ENCODE measurements at places on chromosomes 5 and 9.
A peak's percentile ranks its signal among the peaks of the same experiment; 100 is the strongest.

DNA sequence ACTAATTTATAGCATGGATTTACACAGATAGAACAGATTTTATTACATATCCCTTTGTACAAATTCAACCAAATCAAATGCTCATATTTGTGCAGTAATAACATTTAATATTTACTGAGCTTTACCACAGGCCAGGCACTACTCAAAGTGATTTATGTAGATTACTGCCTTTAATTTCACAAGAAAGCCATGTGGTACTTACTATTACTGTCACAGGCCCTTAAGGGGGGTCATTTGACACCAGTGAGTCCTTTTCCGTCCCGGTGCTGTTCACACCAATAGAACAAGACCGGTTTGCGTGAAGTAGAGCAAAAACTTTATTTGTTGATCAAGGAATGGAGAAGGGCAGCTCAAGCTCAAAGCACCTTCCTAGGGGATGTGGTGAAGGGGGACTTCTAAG, 308.5 kb upstream of the KCNN2 start:
- no peak for DNase-seq

- no peak for DNase-seq
Observed at GRCh38 chr9:122226142-122226757, 2.5 kb downstream of the LHX6 start.

DNA sequence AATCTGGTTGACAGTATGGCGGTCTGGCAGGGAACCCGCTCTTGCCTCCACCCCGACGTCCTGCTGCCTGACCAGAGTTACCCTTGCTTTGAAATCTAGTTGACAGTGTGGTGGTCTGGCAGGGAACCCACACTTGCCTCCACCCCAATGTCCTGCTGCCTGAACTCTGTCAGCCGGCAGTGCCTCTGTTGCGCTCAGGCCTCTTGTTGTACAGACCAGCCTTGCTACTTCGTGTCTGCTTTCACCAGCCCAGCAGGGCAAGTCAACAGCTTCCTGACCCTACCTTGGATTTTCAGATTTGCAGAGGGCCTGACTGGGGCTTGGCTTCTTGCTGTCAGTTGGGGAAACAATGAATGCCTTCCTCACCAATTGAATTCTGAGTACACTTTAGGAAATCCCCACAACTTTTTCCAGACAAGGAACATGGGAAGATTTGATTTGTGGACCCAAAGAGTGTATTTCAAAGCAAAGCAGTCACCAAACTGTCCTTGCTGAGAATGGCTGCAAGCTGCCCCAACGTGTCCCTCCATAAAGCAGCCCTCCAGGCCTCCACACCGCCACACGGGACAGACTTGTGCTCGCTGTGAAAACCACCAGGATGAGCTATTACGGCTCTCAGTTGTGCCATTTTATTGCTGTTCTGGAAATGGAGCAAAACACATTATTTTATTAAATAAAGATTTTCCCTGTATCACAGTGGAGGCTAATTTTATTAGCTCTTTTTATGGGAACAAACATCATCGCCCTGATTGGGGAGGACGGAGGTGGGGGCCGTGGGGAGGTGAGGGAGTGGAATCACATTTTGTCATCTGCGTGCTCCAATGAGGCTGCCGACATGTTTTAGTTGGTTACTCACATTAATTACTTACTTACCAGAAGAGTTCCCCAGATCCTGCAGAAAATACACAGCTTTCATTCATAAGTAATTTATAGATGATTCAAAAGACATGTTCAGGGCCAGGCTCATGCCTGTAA, 189.3 kb downstream of the AOPEP start:
- DNase-seq, result no peak

DNA sequence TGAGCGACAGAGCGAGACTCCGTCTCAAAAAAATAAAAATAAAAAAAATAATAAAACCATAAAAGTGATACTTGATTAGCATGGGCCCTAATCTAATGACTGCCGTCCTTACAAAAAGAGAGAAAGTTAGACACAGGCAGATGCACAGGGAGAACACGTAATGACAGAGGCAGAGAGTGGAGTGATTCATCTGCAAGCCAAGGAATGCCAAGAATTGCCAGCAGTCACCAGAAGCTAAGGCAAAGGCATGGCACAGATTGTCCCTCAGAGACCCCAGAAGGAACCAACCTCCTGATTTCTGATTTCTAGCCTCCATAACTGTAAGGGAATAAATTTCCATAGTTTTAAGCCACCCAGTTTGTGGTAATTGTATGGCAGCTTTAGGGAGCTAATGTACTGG, 79.6 kb upstream of the FREM1 start:
- no peak for DNase-seq

DNA sequence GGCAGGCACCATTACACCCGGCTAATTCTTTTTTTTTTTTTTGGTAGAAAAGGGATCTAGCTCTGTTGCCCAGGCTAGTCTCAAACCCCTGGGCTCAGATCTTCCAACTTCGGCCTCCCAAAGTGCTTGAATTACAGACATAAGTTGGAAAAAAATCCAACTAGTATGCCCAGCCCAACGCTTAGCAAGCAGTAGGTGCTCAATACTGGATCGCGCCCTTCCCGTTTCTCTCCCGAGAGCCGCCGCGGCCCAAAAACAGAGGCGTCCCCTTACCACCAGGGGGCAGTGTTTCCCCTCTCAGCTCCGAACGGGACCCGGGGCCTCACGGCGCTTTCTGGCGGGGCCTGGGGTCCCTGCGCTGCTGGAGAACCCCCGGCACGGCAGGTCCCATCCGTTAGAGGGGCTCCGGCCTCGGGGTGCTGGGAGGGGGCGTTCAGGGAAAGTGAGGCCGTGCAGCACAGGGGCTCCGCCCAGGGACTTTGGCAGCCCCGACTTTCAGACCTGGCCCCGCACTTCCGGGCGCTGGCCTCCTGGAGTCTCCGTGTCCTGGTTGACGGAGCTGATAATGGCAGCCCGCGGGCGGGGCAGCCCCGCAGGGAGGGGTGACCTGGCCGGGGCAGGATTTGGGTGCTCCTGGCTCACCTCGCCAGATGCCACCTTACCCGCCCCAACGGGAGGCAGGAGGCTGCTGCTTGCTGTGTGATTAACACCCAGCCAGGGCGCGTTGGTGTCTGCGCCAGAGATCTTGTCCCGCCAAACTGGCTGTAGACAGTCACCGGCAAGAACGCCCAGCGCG, 15.2 kb downstream of the PTGES start:
- DNase-seq, result peak; percentile 92

DNA sequence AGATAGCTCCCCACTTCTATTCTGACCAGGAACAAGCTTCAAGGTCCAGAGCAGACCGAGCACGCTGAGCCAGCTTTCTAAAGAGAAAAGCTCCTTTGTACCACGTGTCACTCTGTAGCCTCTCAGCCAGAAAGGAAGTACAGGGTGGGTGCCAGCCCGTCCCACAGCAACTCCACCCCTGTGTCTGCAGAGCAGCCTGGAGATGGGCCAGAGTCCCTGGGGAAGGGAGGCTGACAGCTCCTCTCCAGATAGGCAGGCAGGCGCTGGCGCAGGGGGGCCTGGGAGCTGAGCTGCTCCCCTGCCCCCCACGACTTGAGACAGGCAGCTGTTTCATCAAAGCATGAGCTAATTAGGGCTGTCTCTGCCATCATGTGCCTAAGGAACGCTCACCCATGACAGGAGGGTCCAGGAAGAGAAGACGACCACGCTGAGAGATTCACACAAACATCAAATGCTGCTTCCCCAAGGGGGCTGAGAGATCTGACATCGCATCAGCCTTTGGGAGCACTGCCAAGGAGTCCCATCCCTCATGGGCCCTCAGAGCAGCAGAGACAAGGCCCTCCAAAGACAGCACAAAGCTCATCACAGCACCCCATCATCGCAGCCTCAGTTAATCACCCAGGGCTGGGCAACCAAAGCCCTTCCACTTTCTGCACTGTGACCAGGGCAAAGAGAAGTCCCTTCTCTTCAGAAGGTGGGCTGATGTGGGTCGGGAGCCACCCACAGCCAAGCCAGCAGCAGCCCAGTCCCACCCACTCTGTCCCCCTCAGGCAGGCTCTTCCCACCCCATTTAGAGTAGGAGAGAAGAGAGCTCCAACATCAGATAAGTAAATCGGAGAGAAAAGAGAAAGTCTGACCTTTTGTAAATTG, 78.5 kb upstream of the LRRTM2 start:
- DNase-seq, result peak; percentile 43

DNA sequence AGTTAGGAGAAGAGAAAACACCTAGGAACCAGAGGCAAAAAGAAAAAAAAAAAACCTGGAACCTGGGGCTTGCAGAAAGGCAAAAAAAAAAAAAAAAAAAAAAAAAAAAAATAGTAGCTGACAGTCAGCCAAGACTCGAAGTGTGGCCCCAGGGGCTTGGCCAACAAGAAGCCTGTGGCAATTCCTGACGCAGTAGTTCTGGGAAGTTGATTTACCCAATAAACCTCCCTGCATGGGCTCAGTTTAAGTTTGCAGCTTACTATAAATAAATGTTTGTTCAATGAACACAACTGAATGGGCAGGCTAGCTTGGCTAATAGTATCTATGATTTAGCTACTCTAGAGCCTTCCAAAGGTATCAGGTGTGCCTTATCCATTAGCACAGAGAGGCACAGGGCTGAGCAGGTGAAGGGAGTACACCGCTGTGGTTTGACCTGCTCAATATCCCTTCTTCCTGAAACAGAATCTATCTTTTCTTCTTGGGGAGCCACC, 21.3 kb upstream of the GLRX start:
- no peak for DNase-seq

DNA sequence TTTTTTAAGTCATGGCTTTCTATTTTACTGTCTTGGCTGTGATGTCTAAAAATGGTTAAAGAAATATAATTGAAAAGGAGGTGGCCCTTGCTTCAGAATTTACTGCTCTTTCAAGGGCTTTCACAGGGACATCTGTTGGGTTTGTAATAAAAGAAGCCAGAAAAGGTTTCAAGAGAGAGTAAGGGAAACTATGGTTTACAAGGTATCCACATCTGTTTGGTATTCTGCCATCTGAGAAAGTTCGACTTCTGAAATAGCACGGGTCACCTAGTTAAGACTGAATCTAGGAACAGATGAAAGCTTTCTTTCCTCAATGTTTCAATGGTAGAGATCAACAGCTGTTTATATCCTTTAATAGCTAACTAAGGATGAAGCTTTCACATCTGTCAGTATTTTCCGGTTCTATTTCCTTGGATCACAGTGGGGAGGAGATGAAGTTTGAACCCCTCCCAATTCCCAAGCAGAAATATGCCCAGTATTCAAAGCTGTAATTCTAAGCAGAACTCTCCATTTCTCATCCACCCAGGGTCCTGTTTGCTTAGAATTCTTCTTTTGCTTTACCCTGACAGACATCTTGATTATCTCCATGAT, 72.8 kb upstream of the IFNK start:
- DNase-seq, result no peak

- DNase-seq, result no peak
Observed at GRCh38 chr5:150529555-150529954, 21.6 kb downstream of the NDST1 start.

- DNase-seq, result peak; percentile 96
Observed at GRCh38 chr9:136799854-136800657, 3.9 kb downstream of the CCDC183 start.

DNA sequence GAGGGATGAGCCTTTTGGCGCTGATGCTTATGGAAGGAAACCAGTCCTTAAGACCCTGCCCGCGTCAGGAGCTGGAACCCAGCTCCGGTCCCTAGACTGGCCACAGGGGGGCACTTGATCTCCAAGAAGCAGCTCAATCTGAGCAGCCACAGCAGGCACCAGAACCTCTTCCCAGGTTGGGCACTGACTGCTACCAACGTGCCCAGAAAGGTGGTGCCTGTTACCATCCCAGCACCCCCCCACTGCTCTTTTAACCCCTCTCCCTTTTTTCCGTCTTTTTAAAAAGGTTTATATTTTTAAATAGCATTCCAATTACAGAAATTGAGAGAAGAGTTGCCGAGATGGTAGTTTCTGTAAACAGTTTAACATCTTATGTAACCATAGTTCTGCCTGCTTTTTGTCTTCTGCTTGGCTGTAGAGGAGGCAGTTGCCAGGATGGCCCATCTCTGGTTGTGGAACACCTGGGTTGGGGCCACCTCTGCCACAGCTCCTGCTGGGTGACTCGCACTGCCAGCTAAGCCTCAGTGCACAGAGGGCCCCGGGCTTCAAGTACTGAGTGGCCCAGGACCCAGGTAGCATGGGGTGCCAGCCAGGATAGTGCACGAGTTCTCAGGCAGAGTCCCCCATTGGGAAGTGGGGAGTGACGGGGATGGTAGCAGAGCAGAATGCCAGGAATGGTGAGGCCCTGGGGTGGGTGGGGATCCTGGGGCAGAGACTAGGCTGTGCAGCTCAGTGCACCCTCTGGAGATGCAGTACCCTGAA, 62.8 kb downstream of the PFDN1 start:
- no peak for DNase-seq

DNA sequence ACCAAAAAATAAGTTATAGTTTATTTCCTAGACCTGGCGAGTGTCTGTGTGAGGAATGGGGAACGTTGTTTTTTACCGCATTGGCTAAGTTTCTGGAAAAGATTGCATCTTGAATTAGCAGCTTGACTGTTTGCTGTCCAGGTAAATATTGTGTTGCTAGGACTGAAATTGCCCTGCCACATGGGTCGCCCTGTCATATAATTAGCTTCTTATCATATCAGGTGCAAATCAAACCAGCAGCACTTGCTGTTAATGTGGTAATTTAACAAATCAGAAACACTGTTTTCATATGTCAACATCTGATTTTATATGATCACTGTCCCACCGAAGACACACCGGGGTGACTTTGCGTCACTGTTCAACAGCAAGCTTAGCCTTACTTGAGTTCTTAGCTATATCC, 63.7 kb upstream of the ZNF622 start:
- DNase-seq, result no peak

DNA sequence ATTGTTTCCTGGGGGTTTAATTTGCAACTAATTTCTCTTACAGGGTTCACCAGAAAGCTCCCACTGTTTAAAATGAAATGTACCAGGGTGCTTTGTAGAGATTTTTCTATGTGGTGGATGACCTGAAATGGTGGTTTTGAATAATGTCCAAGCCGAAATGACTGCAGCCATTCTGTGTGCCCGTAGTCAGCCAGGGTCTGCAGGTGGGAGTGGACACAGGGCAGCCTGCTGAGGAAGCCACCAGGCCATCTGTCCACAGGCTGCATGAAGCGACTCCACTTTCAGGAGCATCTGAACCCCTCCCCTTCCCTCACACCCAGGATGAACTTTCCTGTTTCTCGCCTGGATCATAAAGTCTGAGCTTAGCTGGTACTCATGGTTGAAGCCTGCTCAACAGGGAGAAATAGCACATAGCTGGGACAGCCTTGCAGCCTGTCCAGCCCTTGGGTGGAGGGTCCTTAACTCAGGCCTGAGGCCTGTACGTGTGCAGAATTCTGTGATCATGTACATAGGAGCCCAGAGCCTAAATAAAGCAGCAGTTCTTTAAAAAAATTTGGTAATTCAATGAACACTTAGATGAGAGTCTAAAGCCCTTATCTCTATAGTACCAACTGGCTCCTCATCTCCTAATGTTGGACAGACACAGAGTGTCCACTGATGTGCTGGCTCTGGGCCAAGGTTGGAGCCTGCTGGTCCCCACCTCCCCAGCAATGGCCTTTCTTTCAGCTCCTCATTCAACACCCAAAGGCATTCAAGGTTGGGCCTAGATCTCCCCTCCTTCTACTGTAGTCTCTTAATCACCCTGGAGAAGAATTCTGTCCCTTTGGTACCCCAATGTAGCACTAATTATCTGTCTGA, 72.8 kb downstream of the SHB start:
- DNase-seq, result no peak

DNA sequence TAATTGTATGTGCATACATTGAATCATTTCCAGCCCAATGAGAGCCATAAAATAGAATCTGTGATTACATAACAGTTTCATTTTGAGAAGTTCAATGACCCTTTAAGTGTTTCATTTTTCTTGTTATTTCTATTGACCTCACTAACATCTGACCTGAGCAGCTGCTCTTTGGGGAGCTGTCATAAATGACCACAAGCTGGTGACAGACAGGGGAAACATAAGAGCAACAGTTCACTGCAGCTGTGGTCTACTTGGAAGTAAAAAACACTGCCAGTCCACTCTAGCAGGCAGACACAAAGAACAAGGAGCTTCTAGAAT, 265.4 kb downstream of the DTWD2 start:
- no peak for DNase-seq

All from RWPE1 (cell line).